ENCODE measurements at places on chromosomes 5 and 9. TPM values are rescaled to one million over a fixed set of nuclear protein-coding genes. Genes with fewer than 3 reads are reported as not detected.

Gene HSD17B3
- polyA plus RNA-seq: 1.2 TPM

Gene RAPGEF6
- 6.1 TPM for polyA plus RNA-seq

Gene ALDOB
- polyA plus RNA-seq: 0.27 TPM

Gene SELENOP
- polyA plus RNA-seq: 528 TPM

Gene SNCAIP
- 46.9 TPM for polyA plus RNA-seq

Gene CCNH
- polyA plus RNA-seq: 21.7 TPM

Gene RFESD
- 2.4 TPM for polyA plus RNA-seq

Gene SLC36A3
- not detected for polyA plus RNA-seq

DNA sequence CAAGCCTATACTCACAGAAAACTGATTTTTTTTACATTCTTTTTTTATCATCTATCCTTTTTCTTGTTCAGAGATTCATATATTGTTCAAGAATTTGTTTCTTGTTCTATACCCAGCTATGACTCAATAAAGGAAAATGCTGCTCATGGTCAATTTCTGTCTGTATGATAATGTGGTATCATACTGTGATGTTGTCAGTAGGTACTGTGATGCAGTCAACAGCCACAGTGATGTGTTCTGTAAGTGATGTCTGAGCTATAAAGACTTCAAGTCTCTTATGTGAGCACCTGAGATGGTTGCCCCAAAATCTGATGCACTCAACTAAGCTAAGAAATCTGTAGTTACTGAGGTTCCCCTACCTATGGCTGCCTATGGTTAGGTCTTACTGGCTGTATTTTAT, 294.2 kb upstream of the GRIN3A start:
- no peak for DNase-seq

- no peak for DNase-seq
Measured at GRCh38 chr5:170546282-170546681, 42.5 kb downstream of the KCNIP1 start.

DNA sequence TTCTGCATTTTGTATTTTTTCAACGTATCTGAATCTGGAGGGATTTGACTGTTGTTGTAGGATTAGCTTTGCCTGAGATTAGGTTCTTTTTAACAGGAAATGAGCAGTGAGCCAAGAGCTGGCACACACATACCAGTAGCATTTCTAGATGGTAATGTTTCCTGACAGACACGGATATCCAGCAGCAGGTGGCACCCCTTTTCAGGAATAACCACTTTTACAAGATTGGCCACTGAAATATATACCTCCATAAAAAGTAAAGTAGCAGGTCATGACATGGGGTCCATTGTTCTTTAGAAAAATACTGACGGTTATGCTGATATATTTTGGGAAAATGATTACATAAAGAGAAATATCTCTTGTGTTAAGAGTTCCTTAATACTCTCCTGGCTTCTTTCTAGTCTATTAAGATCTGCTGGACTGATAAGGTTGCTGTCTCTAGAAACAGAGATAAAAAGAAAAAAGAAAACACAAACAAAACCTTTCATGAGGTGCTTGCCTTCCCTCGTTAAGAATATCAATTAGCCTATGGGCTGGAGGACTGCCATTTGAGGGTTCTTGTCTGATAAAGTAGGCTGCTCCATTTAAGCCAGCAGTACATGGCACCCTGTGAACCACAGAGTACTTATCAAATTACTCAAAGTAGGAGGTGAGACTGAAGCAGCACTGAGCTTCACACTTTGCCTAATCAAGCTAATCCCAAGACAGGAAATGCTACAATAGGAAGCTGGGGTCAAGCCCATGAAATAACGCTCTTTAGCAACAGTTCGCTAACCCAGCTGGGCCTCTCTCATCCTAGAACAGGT, 101.6 kb upstream of the PCA3 start:
- no peak for DNase-seq

GRCh38 chr5:56330167-56330566, 97.0 kb upstream of the ANKRD55 start:
- no peak for DNase-seq

DNA sequence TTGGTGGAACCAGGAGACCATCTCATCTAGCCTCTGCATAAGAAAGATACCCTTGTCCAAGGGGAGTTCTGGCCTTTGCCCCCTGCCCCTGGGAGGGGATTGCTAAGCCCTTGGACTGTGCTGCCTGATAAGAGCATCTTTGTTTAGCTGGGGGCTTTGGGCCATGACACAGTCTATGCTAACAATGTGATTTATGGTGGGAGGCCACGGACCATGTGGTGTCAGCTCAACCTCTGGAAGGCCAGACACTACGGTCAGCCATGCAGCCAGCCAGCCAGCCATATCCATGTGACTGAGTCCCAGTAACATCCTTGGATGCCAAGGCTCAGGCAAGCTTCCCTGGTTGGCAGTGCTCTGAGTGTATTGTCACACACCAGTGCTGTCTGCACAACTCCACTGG, 244.4 kb downstream of the FSTL4 start:
- DNase-seq: no peak

- no peak for DNase-seq
Measured at GRCh38 chr5:42302186-42302585, 121.1 kb upstream of the GHR start.

GRCh38 chr9:78021697-78022096, 9.9 kb downstream of the GNAQ start:
- no peak for DNase-seq

GRCh38 chr5:102986074-102986473, 133.9 kb downstream of the GIN1 start:
- no peak for DNase-seq

DNA sequence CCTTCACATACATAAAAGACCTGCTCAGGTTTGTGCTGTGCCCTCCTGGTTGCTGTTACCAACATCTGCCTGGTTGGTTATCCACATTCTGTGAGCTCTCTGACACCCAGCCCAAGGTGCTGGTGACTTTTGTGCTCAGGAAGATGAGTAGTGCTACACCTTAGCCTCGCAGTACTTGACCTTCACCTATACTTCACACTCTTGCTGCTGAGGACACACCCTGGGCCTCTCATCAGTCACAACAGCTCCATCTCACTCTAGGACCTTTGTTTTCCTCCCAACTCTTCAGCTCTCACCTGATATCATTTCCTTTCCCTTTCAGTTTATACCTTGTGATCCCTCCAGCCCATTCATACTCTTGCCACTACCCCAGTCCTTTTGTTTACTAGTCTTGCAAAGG, 10.7 kb upstream of the SLC22A5 start:
- DNase-seq: no peak

- no peak for DNase-seq
Measured at GRCh38 chr5:22242532-22242931, 610.6 kb downstream of the CDH12 start.

DNA sequence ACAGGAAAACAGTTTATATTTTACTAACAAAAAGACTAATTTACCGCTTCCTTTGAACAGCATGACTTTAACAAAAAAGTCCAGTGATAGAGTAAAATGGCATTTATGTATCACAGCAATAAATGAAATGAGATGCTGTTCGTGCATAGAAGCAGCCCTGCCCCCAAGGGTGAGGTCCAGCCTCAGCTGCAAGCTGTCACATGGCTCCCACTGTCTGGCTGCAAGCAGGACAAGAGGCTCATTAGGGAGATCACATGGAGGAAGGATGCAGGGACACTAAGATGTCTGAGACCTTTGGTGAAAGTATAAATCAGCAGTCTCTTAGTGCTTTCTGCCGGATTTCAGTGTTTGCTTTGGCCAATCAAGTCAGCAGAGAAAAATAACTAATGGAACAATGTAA, 23.0 kb downstream of the GDNF start:
- no peak for DNase-seq

DNA sequence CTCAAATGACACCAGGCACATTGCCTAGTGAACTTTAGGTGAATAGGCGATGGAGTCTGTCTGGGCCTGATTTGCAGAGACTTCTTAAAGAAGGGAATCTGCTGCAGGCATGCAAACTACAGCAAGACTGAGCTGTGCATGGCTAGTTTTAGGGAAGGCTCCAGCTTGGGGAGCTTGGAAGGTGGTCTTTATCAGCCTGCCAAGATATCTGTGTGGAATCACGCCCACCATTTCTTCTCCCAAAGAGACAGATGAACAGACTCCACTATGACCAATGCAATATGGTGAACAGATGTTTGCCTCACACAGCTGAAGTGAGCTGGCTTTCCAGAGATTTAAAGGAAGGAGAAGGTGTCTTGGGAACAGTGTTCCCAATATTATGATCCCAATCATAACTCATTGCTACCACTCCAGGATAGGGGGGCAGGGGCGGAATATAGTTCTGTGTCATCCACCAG, 129.0 kb upstream of the HMHB1 start:
- no peak for DNase-seq
